ENCODE measurements at places on chromosomes 3 and 15. TPM values are rescaled to one million over a fixed set of nuclear protein-coding genes. Genes with fewer than 3 reads are reported as not detected.

DNA sequence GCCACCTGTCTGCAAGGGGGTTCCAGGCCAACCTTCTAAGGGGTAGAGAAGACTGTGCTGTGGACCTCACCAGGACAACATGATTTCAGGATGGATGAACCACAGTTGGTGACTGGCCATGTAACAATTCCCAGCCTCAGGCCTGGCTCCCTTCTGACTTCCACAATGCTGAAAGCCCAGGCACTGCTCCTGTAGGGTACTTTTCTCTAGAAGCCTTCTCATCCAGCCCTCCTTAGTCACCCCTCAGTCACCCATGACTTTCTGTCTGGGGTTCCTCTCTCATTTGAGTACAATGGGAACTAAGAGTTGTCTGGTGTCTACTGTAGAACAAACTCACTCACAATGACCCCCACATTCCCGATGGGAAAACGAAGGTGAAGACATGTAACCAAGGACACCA, 8.6 kb downstream of the ALS2CL start:
- no peak overlapping the region for H3K27ac ChIP-seq
- H3K36me3 ChIP-seq, result no peaks in the 10 kb centered on the region
- H3K4me1 ChIP-seq, result no peaks in the 10 kb centered on the region
- no peak for DNase-seq
- no peaks in the 10 kb centered on the region for H3K27me3 ChIP-seq

Gene BNC1
- total RNA-seq, result not detected

Gene LRRC2
- 0.04 TPM for total RNA-seq

- no peaks in the 10 kb centered on the region for H3K4me1 ChIP-seq
- DNase-seq, result no peak
- no peaks in the 10 kb centered on the region for H3K27me3 ChIP-seq
- H3K27ac ChIP-seq, result no peak overlapping the region
- H3K4me3 ChIP-seq, result no peak overlapping the region
- no peaks in the 10 kb centered on the region for H3K36me3 ChIP-seq
Observed at GRCh38 chr3:102230057-102230456, 204.8 kb upstream of the ZPLD1 start.

GRCh38 chr3:148957586-148957985, 33.8 kb upstream of the GYG1 start:
- no peak for DNase-seq
- no peaks in the 10 kb centered on the region for H3K4me1 ChIP-seq
- H3K27me3 ChIP-seq, result no peaks in the 10 kb centered on the region

- H3K36me3 ChIP-seq, result no peaks in the 10 kb centered on the region
- no peak within 1 kb of the TSS for H3K4me3 ChIP-seq
- DNase-seq, result no peak
- no peaks in the 10 kb centered on the region for H3K27me3 ChIP-seq
- H3K4me1 ChIP-seq, result no peaks in the 10 kb centered on the region
Observed at GRCh38 chr3:173140986-173141385, at the start of gene SPATA16. Gene SPATA16 (minus strand): TSS chr3:173141235. CDS start chr3:173117731, 23,504 bp downstream.

DNA sequence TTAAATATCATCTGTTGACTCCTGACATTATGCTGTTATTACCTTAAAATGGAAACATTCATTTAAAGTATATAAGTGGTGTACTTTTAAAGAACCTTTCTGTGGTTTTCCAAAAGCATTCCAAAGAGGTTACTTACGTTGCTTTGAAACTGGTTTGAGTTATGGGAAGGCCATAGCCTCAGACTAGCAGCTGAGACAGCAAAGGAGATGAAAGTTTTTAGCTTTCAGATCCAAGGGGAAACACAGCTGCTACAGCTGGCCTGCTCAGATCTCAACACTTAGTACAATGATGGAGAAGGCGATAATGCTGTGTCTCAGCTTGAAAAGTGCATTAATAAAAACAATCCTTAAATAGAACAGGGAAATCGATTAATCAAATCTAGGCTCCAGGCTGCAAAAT, 921.1 kb downstream of the ROBO1 start:
- no peak overlapping the region for H3K4me3 ChIP-seq
- no peaks in the 10 kb centered on the region for H3K27me3 ChIP-seq
- DNase-seq, result no peak
- no peaks in the 10 kb centered on the region for H3K4me1 ChIP-seq
- H3K36me3 ChIP-seq, result no peaks in the 10 kb centered on the region

Gene NME9
- total RNA-seq, result not detected

Gene EPHA3
- total RNA-seq, result not detected

- no peaks in the 10 kb centered on the region for H3K4me1 ChIP-seq
- H3K36me3 ChIP-seq, result no peaks in the 10 kb centered on the region
- no peak overlapping the region for H3K4me3 ChIP-seq
- H3K27me3 ChIP-seq, result no peaks in the 10 kb centered on the region
- no peak for DNase-seq
- no peak overlapping the region for H3K27ac ChIP-seq
Observed at GRCh38 chr15:59180945-59181600, 25.6 kb upstream of the LDHAL6B start.

- DNase-seq, result no peak
- H3K27ac ChIP-seq, result no peak overlapping the region
- H3K27me3 ChIP-seq, result no peaks in the 10 kb centered on the region
- H3K4me1 ChIP-seq, result no peaks in the 10 kb centered on the region
- H3K4me3 ChIP-seq, result no peak overlapping the region
Observed at GRCh38 chr15:61030451-61030850, 198.7 kb downstream of the RORA start.

- no peaks in the 10 kb centered on the region for H3K36me3 ChIP-seq
- H3K27ac ChIP-seq, result no peak overlapping the region
- no peaks in the 10 kb centered on the region for H3K4me1 ChIP-seq
- no peak overlapping the region for H3K4me3 ChIP-seq
Observed at GRCh38 chr3:99084826-99085225, 183.3 kb upstream of the DCBLD2 start.

Gene ZNF502
- 1.6 TPM for total RNA-seq

GRCh38 chr3:30355622-30356021, 250.8 kb upstream of the TGFBR2 start:
- peaks cover 48% of the 10 kb centered on the region for H3K4me1 ChIP-seq
- no peak overlapping the region for H3K4me3 ChIP-seq
- no peak overlapping the region for H3K27ac ChIP-seq
- DNase-seq, result no peak
- H3K36me3 ChIP-seq, result no peaks in the 10 kb centered on the region

DNA sequence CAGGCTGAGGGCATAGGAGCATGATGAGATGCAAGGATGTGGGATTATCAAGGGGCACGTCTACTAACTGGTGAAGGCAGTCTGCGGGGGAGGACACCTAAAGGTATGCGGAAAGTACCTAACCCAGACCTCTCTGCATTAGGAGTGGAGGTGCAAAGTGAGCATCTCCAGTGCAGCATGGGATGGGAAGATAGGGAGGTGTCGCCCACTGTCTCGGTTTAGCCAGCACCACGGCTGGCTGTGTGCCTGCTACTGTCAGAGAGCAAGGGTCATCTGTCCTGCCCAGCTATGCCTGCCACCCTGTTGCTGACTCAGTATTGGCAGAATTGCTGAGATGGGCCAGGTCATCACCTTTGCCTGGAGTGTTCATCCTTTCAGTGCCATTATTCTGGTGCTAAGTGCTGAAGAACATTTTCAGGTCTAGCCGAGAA, 40.1 kb downstream of the OXNAD1 start:
- no peak overlapping the region for H3K27ac ChIP-seq
- peak overlapping the region; percentile 24 for H3K4me3 ChIP-seq

GRCh38 chr15:60744826-60745460, 266.0 kb upstream of the ICE2 start:
- H3K36me3 ChIP-seq, result no peaks in the 10 kb centered on the region
- peaks cover 14% of the 10 kb centered on the region for H3K4me1 ChIP-seq
- no peaks in the 10 kb centered on the region for H3K27me3 ChIP-seq
- H3K4me3 ChIP-seq, result no peak overlapping the region
- DNase-seq, result no peak
- H3K27ac ChIP-seq, result no peak overlapping the region

DNA sequence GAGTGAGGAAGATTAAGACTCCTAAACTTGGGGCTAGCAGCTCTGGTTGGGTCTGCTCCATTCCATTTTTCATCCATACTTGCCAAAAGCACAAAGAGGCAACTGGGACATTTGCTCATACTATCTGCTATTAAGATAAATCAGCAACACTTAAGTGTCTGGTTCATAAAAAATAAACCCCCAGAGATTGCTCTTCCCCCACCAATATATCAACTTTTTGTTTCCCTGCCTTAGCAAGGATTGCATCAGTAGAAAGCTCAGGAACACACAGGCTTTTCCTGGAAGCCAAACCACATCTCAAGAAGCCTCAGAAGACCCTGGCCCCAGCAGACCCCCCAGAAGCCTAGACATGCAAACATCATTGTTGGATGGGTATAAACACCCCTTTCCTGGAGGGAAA, 232.4 kb upstream of the WNT5A start:
- H3K36me3 ChIP-seq, result no peaks in the 10 kb centered on the region
- H3K4me1 ChIP-seq, result no peaks in the 10 kb centered on the region
- no peak for DNase-seq
- H3K27ac ChIP-seq, result no peak overlapping the region
- no peaks in the 10 kb centered on the region for H3K27me3 ChIP-seq

- H3K4me1 ChIP-seq, result peaks cover 8% of the 10 kb centered on the region
- no peak overlapping the region for H3K27ac ChIP-seq
- H3K4me3 ChIP-seq, result no peak overlapping the region
- no peaks in the 10 kb centered on the region for H3K36me3 ChIP-seq
- DNase-seq, result no peak
- H3K27me3 ChIP-seq, result no peaks in the 10 kb centered on the region
Observed at GRCh38 chr3:56987238-56987895, 73.1 kb upstream of the SPATA12 start.

DNA sequence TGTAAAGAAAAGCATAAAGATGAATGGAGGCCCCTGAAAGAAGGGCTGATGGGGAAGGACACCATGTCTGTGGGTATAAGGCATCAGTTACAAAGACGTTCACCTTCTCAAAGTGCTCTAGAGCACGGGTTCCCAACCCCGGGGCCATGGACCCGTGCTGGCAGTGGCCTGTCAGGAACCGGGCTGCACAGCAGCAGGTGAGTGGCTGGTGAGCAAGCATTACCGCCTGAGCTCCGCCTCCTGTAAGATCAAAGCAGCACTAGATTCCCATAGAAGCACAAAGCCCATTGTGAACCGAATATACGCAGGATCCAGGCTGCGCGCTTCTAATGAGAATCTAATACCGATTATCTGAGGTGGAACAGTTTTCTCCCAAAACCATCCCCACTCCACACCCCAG, 25.7 kb downstream of the MYO1E start:
- no peak overlapping the region for H3K4me3 ChIP-seq
- H3K27me3 ChIP-seq, result no peaks in the 10 kb centered on the region
- DNase-seq, result no peak

DNA sequence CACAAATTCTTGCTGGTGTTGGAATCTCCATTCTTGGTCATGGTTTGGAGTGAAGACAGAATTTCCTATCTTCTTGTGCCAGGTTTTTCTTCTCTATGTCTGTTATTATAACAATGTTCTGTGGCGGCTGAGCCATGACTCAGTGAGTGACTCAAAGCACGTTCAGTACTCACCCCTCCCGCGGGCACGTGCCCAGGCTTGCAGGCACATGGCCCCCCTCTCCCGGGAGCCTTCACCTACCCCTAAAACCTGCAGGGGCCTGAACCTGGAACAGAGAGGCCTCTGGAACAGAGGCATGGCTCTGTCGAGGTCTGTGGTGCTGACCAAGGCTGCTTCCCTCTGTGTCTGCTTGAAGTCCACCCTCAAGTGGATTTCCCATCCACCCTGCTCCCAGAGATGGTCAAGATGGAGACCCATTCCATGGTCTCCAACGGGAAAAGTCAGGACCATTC, 27.6 kb downstream of the PLXNB1 start:
- no peak overlapping the region for H3K27ac ChIP-seq
- DNase-seq, result no peak
- H3K4me3 ChIP-seq, result no peak overlapping the region
- no peaks in the 10 kb centered on the region for H3K36me3 ChIP-seq
- no peaks in the 10 kb centered on the region for H3K4me1 ChIP-seq

Gene LRRN1
- total RNA-seq, result 0.80 TPM

GRCh38 chr3:105847452-105847851, 21.4 kb downstream of the CBLB start:
- H3K4me1 ChIP-seq, result peaks cover 52% of the 10 kb centered on the region
- H3K27me3 ChIP-seq, result no peaks in the 10 kb centered on the region
- H3K27ac ChIP-seq, result no peak overlapping the region
- H3K4me3 ChIP-seq, result no peak overlapping the region
- H3K36me3 ChIP-seq, result peaks cover 8% of the 10 kb centered on the region

Gene RAB6B
- 0.73 TPM for total RNA-seq

Gene CPNE9
- total RNA-seq, result 0.16 TPM

Gene ZNF80
- total RNA-seq, result 1.8 TPM

GRCh38 chr3:50502225-50502583, 1.2 kb downstream of the CACNA2D2 start:
- DNase-seq, result no peak
- peaks cover 5% of the 10 kb centered on the region for H3K27me3 ChIP-seq
- no peaks in the 10 kb centered on the region for H3K36me3 ChIP-seq
- no peak overlapping the region for H3K27ac ChIP-seq
- H3K4me1 ChIP-seq, result peaks cover 9% of the 10 kb centered on the region
- H3K4me3 ChIP-seq, result peak overlapping the region; percentile 32

- H3K4me3 ChIP-seq, result no peak overlapping the region
- no peaks in the 10 kb centered on the region for H3K27me3 ChIP-seq
- H3K4me1 ChIP-seq, result no peaks in the 10 kb centered on the region
- H3K27ac ChIP-seq, result no peak overlapping the region
Observed at GRCh38 chr3:65265942-65266590, 578.3 kb upstream of the ADAMTS9 start.

Gene CCR8
- total RNA-seq, result 2.9 TPM

DNA sequence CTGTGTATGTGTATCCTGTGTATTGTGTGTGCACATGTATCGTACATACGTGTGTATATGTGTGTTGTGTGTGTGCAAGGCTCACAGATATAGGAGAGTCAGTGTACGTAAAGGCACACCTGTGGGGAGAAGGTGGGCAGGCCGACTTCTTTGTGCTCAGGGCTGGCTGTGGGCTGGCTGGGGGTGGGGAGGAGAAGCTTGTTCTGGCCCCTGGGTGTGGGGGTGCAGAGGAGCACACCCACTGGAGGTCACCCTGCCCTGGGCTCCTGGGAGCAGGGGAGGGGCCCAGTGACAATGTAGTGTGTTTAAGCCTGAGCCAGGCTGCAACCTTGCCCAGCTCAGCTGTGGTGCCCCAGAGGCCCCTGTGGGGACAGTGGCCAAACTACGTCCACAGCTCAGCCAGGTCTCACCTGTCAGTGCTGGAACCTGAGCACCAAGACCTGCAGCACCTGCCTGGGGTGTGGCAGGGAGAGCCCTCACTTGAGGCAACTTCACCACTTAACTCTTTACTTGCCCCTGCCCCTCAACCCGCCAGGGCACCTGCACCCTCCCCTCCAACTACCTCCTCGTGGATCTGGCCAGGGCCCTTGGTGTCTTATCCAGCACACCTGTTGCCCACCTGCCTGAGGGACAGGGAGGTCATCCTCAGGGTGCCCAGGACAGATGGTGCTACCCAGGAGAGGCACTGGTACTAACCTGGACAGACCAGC, 2.6 kb upstream of the HHATL start:
- no peak for DNase-seq
- no peak overlapping the region for H3K27ac ChIP-seq
- no peaks in the 10 kb centered on the region for H3K4me1 ChIP-seq
- H3K36me3 ChIP-seq, result no peaks in the 10 kb centered on the region
- H3K27me3 ChIP-seq, result no peaks in the 10 kb centered on the region

Gene NDN
- 0.77 TPM for total RNA-seq
